ENCODE measurements at places on chromosomes 4 and X. TPM values are rescaled to one million over a fixed set of nuclear protein-coding genes. Genes with fewer than 3 reads are reported as not detected.

DNA sequence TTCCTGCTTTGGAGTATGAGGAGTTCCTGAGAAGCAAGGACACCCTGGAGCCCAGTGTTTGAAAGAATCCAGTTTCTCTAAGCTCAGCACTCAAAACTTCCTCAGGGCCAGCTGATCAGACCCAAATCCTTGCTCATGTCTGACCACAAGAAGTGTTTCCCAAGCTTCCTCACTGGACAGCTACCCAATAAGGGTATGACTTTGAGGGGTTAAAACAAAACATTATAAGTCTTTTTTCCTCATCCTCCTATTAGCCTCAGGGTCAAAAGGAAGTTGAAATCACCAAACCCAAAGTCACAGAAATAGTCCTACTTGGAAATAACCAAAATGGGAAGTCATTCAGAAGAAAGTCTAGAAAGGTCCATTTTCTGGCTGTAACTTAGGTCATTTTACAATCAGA is 13.7 kb downstream of the ZBTB33 start:
- no peak for DNase-seq

- no peak for DNase-seq
Measured at GRCh38 chr4:94678896-94679295, 78.9 kb upstream of the BMPR1B start.

TMPRSS11B gene
- polyA plus RNA-seq: not detected

SLC6A14 gene
- not detected for polyA plus RNA-seq

- DNase-seq: no peak
Measured at GRCh38 chr4:140640150-140640748, 71.5 kb upstream of the UCP1 start.

PDGFC gene
- 56.7 TPM for polyA plus RNA-seq

DNA sequence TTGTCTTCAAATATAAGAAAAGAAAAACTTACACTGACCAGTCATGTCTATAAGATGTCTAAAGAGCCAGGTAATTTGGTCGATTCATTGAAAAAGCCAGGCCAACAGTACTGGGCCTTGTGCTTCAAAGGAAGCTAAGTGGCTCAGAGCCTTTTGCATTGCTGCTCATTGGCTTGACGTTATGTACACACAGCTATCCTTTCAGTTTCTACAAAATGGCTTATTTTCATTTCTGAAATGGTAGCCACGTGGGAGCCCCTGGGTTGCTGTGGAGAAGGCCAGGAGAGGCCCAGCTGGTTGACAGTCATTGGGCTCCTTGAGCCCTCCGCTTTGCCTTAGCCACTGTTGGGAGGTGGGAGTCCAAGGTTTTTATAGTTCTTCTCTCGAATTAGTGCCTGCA is 199.1 kb upstream of the CXorf66 start:
- DNase-seq: no peak

- DNase-seq: no peak
Measured at GRCh38 chr4:5036239-5036638, 15.0 kb upstream of the STK32B start.

- no peak for DNase-seq
Measured at GRCh38 chr4:8308144-8308543, 38.6 kb downstream of the HTRA3 start.

GRCh38 chr4:6695660-6696610 is 2.3 kb downstream of the S100P start:
- DNase-seq: no peak

PCYT1B gene
- 2.2 TPM for polyA plus RNA-seq

DNA sequence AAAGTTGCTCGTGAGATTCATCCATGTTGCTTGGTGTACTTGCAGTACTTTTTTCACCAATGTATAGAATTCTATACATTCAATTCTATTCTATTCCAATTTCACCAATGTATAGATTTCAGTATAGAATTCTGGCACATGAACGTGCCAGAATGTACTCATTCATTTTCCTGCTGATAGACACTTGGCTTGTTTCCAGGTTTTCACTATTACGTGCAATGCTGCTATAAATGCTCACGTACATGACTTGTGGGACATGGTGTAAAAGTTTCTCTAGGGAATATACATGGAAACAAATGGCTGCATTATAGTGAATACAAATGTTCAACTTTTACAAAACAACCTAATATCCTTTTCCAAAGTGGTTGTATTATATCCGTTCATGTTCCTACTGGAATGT is 6.8 kb upstream of the CXorf66 start:
- DNase-seq: no peak

MND1 gene
- polyA plus RNA-seq: 5.9 TPM

EMCN gene
- polyA plus RNA-seq: not detected

- DNase-seq: no peak
Measured at GRCh38 chr4:15333692-15334633, 93.9 kb upstream of the C1QTNF7 start.

GRCh38 chr4:150436598-150437370 is 145.2 kb upstream of the MAB21L2 start:
- DNase-seq: no peak

GRCh38 chrX:15854712-15855567 is at the start of gene AP1S2:
Gene AP1S2 (minus strand): TSS chrX:15854813. CDS start chrX:15852524, 2,289 bp downstream.
- DNase-seq: peak; percentile 90

DNA sequence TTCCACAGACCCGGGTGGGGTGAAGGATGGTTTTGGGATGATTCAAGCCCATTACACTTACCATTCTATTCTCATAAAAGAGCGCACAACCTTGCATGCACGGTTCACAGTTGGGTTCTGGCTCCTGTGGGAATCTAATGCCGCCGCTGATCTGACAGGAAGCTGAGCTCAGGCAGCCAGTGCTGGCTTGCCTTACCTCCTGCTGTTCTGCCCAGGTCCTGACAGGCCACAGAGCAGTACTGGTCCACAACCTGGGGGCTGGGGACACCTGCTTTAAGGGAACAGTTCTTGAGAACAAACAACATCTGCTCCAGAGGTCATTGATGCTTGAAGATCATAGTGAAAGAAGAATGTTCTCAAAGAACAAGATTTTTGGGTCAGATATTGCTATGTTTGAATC is 8.0 kb upstream of the HS3ST1 start:
- no peak for DNase-seq

GRCh38 chr4:128227991-128228571 is 59.5 kb downstream of the PGRMC2 start:
- no peak for DNase-seq

SLITRK4 gene
- polyA plus RNA-seq: 18.5 TPM

GRCh38 chrX:129718676-129719075 is 20.1 kb upstream of the XPNPEP2 start:
- DNase-seq: no peak

- no peak for DNase-seq
Measured at GRCh38 chr4:98501383-98501782, 157.0 kb downstream of the TSPAN5 start.

DNA sequence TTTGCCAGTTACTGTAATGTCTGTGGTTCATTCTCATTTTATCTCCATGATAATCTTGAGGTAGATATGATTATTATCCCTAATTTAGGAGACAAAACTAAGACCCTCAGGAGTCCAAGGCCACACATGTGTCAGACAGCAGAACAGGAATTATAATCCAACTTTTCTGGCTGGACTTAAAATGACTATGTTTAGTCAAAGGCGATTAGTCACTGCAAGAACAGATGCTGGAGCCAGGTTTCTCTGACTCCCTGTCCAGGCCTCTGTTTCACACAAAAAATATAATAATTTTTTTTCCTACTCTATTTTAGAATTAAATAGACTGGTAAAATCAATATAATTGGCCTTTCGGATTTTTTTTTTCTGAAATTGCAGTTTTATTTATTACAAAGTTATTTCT is 56.7 kb upstream of the TMEM131L start:
- no peak for DNase-seq

SHROOM3 gene
- polyA plus RNA-seq: 35.6 TPM

CNGA1 gene
- polyA plus RNA-seq: not detected

UGT2A3 gene
- polyA plus RNA-seq: 0.31 TPM

EXOC1L gene
- not detected for polyA plus RNA-seq

DNA sequence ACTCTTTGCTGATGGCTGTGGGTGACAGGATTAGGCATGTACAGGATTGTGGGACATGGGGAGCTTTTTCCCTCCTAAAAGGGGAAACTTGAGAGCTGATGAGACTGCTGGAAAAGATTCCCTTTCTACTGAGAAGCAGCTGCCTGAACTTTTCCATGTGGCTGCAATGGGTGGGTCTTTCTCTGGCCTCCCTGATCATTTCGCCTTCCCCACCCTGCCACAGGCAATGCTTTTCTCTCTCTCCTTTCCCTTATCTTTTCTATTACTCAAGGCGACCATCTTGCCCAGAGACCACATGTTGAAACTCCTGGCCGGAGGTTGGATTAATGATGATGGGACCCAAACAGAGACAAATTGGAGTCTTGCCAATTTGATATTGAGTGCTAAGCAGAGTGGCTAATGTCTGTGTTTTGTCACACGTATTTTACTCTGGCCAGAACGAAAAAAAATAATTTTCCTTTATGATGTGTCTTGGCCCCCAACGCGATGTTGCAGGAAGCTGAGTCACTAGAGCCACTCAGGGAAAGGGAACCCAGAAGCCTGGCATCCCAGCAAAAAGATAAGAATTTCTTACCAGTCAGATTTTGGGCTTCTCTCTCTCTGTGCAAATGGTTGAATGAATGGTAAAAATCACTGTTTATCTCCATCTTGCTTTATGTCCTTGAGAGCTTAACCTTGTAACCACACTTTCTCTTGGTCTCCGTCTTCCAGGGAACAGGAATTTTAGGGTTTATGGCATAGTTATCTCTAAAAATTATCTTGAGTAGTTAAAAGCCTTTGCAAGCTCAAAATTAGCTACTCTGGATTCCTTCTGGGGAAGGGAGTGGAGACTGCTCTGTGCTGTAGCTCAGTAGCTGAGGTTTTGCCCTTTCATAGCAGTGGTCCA is 19.4 kb upstream of the ATP8A1 start:
- DNase-seq: no peak

GRCh38 chr4:74258963-74259362 is 49.3 kb upstream of the EPGN start:
- DNase-seq: peak; percentile 35

GRCh38 chr4:127624173-127624572 is 8.6 kb upstream of the INTU start:
- no peak for DNase-seq

- no peak for DNase-seq
Measured at GRCh38 chrX:10079231-10079630, 77.5 kb upstream of the CLCN4 start.

DNA sequence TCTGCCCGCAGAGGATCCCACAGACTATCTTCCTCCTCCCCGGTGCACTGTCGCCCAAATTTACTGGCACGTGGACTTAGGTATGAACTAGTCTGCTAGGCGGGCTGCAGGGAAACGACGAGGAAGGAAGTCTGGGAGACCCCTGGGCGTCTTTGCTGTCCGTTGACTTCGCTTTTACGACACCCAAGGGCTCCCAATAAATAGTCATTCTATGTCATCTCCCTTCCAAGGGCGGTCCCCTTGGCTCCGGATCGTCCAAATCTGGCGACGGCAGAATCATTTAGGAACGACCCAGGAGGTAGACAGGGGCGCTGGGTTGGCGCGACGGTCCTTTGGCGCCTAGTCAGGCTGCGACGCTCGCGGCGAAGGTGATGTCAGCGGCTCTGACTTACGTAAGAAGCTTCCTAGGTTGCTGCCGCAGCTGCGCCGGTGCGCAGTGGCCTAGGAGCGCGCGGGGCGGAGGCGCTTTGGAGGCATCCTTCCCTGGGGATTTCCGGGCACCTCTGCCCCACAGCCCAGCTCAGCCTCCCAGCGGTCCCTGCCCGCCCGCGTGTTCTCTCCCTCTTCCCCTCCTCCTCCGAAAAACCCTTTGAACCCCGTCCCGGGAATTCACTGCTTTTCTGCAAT is 2.2 kb downstream of the NHS start:
- no peak for DNase-seq

DNA sequence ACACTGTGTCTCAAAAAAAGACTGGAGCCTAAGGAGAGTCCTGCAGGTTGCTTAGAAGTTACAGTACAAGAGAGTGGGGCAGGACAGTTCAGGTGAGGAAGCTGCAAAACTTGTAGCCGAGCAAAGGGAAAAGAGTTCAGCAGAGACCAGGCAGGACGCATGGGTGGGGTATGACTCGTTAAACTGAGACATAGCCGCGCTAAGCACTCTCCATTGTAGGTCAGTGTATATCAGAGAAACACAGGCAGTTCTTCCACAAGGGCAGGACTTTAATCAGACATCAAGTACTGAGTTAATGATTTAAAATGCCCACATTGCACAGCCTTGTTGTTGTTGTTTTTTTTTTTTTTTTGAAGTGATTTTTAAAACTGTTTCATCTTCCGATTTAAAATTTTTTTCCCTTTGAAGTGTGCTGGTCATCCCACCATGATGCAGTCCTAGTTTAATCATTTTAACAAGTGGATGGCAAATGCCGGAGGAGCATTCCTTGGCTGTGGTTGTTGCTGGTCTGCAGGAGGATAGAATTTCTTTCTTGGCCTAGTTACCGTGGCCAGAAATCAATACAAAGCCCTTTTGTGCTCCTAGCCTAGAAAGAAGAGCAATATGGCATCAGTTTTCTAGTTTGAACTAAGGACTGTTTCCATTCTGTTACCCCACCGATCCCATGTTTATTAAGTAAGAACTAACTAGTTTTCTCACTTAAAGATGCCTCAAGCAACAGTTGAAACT is 10.3 kb downstream of the LAP3 start:
- DNase-seq: no peak

DNA sequence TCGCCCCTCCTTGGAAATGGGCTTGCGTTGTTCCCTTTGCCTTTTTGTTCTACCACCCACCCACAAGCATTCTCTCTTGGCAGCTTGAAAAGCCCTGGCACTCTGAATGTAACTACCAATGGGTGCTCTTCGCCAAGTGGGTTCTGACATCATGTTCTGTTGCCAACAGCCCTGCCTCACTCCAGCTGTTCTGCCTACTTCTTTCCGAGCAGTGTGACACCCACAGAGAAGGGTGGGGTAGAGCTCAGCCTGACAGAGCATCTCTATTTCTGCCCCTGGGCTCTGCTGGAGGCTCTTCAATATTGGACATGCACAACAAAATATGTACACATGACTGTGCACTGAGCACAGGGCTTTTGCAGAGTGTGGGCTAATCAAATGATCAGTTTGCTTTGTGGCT is 15.6 kb upstream of the EXOSC9 start:
- DNase-seq: no peak

GRCh38 chr4:64713256-64713840 is 304.1 kb upstream of the TECRL start:
- peak; percentile 4 for DNase-seq

DNA sequence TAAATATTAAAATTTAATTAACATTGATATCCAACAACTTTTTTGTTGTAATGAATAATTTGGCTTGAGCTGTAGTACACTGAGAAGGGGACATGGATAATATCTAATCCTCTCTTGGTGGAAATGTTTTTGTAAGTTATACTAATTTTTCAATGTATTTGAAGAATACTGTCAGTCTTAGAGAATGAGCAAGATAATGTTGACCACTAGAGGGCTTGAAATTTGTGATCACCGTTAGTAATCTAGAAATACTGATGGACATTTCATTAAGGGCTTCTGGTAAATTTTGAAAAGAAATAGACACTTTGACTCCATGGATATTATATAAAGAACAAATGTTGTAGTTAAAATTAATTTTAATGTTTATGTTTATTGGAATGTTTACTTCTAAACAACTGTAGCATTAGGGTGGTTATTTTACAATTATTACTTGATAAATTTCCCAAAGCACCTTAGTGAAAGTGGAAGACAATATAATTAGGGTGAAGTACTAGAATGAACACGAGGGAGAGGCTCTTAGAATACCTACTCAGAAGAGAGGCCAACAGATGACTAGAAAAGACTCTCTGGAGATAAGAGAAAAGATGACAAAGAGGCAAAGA is 20.0 kb upstream of the CAMK2D start:
- DNase-seq: peak; percentile 31
